ENCODE measurements at places on chromosomes 12 and 14.

DNA sequence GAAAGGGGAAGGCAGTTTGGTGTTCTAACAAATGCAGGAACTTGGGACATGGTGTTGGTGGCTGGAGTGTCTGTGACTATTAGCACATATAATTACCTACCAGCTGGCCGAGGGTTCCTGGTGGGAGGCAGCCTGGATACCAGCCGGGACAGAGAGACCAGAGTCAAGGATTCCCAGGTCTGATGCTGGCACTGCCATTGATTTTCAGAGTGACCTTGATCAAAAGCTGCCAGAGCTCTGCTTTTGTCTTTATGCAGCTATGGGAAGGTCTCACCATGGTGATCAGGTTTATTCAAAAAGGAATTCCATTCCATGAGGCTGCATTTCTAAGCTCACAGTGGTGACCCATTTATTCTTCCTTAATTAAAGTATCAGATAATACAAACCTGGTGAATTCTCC, 101.0 kb upstream of the PWP1 start:
- DNase-seq = no peak

DNA sequence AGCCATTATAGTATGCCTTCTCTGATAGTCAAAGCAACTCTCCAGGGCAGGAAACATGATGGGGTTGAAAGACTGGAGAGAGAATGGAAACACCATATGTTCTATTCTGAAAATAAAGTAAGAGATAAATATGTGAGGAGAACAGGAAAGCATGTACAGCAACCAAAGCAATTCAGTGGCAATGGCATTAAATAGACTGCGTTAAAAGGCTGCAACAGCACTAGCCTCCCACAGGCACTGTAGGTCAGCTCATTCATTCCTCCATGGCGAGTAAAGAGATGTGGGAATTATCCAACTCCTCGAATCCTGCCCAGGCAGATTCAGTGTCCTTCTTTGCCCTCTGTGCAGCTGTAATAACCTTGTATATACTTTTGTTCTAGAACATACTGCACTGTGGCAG, 43.8 kb downstream of the ANO6 start:
- DNase-seq = no peak

GRCh38 chr12:133057446-133057845, 20.1 kb downstream of the ZNF84 start:
- DNase-seq = no peak

DNA sequence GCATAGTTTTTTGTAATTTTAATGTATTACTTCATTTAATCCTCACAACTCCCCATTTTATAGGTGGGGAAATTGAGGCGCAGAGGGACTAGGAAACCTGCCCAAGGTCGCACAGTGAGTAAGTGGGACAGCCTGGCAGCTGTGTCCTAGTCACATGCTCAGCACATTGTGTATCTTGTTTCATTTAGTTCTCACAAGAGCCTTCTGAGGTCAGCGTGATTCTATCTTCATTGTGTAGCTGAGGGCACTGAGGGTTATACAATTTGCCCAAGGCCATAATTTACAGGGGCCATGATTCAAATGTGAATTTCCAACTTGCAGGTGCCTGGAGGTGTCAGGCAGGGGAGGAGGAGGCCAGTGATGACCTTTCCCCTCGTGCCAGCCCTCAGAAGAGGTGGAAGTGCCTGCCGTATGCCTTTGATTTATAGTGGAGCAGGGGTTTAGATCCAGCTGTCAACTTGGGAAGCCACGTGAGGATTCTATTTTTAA, 30.3 kb upstream of the SMOC1 start:
- DNase-seq = no peak

DNA sequence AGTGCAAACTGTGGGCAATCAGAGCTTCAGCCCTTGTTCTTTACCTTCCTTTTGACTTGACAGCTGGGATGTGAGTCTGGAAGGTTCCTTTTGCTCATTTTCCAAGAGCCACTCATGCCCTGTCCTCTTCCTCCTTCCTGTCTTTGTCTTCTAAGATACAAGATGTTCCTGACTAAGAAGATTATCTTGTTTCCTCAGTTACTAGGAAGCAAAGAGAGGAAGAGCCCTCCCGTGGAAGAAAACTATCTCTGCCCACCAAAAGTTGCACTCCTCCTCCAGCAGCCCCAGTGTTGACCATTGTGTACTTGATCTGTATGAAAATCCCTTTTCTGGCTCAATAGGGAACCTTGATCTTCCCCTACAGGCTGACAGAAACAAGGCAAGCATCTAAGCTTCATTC, 138.0 kb downstream of the C12orf75 start:
- no peak for DNase-seq

GRCh38 chr12:6980740-6981139, 10.0 kb downstream of the EMG1 start:
- no peak for DNase-seq

DNA sequence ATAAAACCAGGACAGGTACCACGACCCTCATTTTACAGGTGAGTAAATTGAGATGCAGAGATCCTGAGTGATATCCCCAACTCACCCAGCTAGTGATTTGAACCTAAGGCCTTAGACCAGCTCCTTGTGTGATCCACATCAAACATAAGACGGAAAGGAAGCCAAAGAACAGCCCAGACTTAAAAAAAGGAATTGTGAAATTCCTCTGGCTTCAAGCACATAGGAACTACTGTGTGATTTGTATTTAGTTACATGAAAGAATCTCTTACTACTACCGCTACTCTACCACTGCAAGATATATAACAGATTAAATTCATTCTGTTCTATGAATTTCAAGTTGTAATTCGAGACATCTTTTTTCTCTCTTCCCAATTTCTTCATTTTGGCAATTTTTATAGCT, 10.5 kb downstream of the E2F7 start:
- DNase-seq = no peak

GRCh38 chr12:84874125-84874824, 38.3 kb downstream of the SLC6A15 start:
- no peak for DNase-seq

DNA sequence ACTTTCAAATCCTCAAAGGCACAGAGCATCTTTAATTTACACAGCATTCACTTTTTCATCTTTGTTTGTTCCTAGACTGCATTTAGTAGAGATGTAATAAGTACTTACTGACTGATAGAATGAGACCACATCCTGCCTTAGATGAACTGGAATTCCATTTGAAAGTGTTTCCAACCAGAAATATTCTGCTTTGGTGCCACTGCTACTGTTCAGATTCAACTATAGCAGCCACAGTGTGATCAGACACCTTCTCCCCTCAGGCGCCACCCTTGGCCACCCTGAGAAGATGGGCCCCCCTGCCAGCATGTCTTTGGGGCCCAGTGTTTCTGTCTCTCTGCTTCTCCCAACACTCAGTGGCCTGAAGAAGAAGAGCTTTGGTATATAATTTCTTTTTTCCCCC, 449.1 kb downstream of the RAD51B start:
- no peak for DNase-seq

GRCh38 chr14:82341261-82341810, 807.7 kb upstream of the SEL1L start:
- DNase-seq = no peak

DNA sequence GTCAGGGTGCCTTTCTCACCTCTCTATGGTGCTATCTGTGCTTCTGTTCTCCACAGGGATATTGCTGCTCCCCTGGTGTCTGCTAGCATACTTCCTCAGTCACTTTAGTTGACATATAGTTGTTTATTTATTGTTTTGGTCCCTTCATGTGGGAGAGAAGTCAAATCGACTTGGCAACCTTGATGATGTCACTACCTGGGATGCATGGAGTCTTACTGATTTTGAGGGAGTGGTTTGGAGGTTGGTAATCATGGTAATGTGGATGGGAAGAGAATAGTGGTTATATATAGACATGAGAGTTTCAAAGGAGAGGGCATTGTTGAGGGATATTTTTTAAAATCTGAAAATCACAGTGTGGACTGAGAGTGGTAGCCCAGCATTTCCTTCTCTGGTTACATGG, 73.6 kb upstream of the FBXO33 start:
- DNase-seq = no peak

DNA sequence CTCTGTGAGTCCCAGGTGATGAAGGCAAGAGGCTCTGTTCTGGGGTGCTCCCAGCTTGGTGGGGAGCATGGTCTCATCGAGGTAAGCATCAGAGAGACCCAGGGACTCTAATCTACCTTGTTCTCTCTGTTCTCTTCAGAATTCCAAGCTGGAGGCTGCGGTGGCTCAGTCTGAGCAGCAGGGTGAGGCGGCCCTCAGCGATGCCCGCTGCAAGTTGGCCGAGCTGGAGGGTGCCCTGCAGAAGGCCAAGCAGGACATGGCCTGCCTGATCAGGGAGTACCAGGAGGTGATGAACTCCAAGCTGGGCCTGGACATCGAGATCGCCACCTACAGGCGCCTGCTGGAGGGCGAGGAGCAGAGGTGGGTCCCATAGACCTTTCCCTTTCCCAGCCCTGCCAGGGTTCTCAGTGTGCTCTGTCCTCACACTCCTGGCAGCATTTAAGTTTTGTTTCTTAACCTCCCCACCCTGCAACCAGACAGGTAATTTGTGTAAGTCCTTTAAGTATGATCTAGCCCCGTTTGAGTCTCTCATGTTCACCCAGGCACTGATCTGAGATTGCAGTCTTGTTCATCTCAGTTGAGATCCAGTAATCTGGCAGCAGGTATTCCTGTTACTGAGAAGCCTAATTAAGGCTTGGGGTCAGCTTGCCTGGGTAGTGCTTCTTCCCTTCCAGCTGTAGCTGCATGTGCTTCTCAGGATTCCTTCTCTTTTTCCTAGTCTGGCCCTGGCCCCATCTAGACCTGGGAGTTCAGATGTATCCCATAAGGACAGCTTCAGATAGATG, 14.8 kb upstream of the KRT81 start:
- DNase-seq = no peak

DNA sequence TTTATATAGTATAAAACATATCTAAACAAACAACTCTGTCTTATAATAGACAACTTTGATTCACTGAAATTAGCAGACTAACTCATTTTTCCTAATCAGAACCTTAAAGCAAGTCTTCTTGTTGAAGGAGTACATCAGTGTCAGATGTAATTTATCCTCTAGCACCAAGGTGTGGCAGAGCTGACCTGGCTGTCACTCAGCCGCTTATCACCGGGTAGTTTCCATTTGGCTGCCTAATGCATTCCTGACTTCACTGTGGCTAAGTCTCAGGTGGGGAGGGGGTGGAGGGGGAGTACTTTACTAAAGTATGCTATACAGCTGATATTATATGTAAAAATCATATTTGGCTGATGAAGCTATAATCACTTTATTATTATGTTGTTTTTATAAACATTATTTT, 339.9 kb upstream of the RGS6 start:
- no peak for DNase-seq

GRCh38 chr14:103527408-103528145, 1.4 kb upstream of the TRMT61A start:
- peak; percentile 58 for DNase-seq
